ENCODE measurements at places on chromosomes 2 and 18.

DNA sequence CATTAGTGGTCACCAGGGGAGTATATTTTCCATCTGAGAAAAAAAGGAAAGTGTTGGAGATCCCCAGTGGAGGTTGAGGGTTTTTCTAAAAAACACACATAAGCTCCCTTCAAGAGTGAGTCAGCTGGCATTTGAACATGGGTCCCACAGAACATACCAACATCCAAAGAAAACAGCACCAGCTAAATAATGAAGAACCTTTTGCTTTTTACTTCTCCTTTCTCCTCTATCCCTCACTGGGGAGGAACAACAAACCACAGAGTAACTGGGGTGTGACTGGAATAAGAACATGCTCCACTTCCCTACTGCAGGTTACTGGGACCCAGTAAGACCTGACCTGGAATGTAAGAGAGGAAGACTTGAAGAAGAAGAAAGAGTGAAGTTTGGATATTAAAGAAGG is 56.5 kb upstream of the RAPH1 start:
- peak; percentile 63 for DNase-seq

GRCh38 chr18:33802955-33803354 is 224.9 kb downstream of the ASXL3 start:
- DNase-seq, result no peak

- no peak for DNase-seq
These were observed 90.4 kb upstream of the UNC80 start for GRCh38 chr2:209681201-209681735.

DNA sequence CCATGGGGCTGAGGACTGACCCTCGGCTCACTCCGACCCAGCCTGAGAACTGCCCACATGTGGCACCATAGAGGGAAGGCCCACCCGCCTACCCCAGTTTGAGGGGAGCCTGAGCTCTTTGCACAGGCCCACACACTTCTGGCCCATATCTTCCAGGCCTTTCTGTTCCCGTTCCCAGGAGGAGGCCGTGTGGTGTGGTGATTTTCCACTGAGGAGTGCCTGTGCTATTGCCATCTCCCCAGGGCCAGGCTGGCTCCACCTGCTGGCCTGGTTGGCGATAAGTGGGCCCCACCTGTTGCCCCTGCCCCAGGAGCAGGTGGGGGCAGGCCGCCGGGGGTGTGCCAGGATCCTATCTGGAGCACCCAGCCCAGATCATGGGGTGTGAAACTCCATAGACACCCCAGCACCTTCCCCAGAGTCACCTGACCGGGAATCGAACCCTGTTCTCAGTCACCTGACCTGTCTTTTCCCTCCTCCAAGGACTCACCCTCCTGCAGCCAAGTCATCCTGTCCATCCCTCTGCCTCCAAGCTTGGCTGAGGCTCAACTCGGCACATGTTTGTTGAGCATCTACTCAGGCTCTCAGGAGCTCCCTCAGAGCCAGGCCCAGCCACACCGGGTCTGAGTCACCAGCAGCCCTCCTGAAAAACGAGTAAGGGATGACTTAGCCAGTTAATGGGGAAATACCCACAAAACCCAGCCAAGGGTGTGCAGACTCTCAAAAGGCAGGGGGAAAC is 120.1 kb downstream of the CYP26B1 start:
- DNase-seq, result no peak

GRCh38 chr2:47041063-47041462 is 114.0 kb downstream of the STPG4 start:
- DNase-seq, result no peak

GRCh38 chr2:229226382-229226781 is 44.7 kb downstream of the PID1 start:
- no peak for DNase-seq

DNA sequence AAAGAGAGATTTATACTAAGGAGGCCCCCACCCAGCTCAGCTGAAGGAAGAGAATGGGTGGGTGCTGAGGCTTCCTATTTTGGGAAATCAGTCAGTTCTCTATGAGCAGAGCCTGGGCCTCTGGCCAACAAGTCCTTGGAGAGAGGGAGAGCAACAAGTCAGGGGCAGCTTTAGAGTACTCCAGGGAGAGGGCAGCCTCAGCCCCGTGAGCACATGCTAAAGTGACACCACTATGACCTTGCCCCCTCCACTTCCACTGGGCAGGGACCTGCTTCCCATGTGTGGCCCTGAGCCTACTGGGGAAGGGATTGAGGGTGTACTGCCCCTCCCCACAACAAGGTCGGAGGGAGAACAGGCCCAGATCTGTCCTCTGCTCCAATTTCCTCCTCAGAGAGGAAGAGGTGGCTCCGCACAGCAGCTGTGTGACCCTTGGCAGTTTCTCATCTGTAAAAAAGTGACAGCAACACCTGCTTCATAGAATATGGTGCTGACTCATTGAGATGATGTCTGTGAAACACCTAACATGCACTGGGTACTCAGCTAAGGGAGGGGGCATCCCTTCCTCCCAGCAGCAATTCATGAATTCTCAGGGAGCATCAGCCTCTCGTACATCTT is 72.9 kb downstream of the CLHC1 start:
- no peak for DNase-seq

- no peak for DNase-seq
These were observed 98.8 kb downstream of the TRABD2A start for GRCh38 chr2:84781942-84782716.

GRCh38 chr2:186129767-186130581 is 356.1 kb upstream of the ZC3H15 start:
- DNase-seq, result peak; percentile 52

DNA sequence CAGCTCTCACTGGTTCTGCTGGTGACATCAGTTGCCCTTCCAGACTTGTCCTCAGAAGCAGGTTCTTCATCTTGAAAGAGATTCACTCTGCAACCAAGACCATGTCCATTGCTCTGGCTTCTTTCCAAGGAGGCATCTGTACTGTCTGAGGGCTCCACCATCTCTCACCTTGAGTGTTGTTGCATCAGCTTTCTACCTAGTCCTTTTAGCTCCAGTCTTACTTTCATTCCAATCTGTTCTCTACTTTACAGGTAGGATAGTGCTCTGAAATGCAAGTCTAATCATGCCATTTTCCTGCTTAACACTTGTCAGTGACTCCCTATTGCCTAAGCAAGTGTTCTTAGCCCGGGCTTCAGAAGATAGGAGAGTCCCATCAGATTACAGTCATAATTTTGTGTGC is 117.7 kb downstream of the EN1 start:
- DNase-seq, result no peak
